Astrocyte (in vitro differentiated cells and primary cell): ENCODE measurements at places on chromosomes 1 and 21. TPM values are rescaled to one million over a fixed set of nuclear protein-coding genes. Genes with fewer than 3 reads are reported as not detected.

DNA sequence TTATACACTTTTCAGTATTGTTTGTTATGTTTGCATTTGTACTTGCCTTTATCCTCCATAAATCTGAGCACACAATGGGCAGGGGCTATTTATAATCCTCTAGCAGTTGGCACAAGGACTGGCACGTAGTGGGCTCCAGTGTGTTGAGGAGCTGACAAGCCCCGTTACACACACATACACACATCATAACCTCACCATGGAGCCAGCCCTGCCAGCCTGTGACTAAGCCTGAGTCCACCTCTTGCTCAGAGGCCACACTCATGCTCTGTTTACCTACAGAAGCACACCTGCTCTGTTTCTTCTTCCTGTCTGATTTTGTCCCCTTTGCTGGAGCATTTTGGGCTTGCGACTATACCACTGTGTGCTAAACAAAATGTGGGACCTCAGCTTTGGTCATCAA, 64.5 kb upstream of the SPATA6 start:
- H3K36me3 ChIP-seq, result no peaks in the 10 kb centered on the region
- no peak overlapping the region for H3K27ac ChIP-seq
- no peak for DNase-seq
- H3K27me3 ChIP-seq, result no peaks in the 10 kb centered on the region
- no peak overlapping the region for H3K4me3 ChIP-seq

- DNase-seq, result no peak
- H3K4me3 ChIP-seq, result no peak overlapping the region
- no peaks in the 10 kb centered on the region for H3K36me3 ChIP-seq
- H3K27me3 ChIP-seq, result peaks cover 57% of the 10 kb centered on the region
- H3K27ac ChIP-seq, result no peak overlapping the region
- no peaks in the 10 kb centered on the region for H3K4me1 ChIP-seq
Observed at GRCh38 chr1:22616571-22616970, 19.9 kb upstream of the C1QA start.

DNA sequence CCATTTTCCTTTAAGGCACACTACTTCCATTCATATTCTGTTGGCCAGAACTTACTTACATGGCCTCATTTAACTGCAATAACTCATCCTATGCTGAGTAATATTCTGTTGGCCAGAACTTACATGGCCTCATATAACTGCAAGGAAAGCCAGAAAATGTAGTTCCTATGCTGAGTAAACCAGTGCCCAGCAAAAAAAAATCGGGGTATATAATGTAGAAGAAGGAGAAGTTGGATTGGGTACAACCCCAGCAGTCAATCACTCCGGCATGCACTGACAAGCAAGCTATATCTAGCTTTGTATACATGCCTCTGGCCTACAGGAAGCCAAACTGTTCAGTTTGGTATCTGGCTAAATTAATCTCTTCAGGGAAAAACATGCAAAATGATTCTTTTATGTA, 39.4 kb upstream of the PPIH start:
- no peaks in the 10 kb centered on the region for H3K36me3 ChIP-seq
- H3K27ac ChIP-seq, result no peak overlapping the region
- H3K27me3 ChIP-seq, result no peaks in the 10 kb centered on the region

DNA sequence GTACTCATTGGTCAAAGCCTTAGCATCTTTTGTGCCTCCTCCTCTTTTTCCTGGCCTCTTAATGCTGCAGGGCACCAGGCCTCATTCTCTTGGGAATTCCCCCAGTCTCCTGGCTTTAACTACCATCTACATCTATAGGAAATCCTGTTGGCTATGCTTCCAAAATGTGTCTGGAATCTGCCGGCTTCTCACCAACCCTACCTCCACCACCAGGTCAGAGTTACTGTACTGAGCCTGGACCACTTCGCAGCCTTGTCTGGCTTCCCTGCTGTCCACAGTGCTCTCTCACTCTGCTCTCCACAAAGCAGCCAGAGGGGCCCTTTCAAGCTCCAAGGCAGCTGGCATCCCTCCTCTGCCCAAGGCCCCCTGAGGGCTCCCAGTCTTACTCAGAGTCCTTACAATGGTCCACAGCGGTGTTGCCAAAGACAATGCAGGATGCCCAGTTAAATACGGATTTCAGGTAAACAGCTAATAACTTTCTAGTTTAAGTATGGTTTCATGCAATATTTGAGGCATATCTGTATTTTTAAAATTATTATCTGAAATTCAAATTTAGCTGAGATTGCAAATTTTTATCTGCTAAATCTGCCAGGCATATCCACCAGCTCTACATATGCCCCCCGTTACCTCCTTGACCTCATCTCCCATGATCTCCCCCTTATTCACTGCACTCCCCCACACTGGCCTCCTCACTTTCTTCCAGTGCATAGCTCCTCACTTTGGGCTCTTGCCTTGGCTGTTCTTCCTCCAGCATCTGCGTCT, 34.5 kb upstream of the FAM163A start:
- no peak overlapping the region for H3K4me3 ChIP-seq
- DNase-seq, result no peak
- peaks cover 19% of the 10 kb centered on the region for H3K27me3 ChIP-seq

GRCh38 chr1:33237579-33237978, 18.7 kb upstream of the ZNF362 start:
- peaks cover 6% of the 10 kb centered on the region for H3K27me3 ChIP-seq
- DNase-seq, result no peak
- no peaks in the 10 kb centered on the region for H3K4me1 ChIP-seq
- H3K27ac ChIP-seq, result no peak overlapping the region
- no peak overlapping the region for H3K4me3 ChIP-seq

- H3K27ac ChIP-seq, result no peak overlapping the region
- DNase-seq, result no peak
- H3K4me3 ChIP-seq, result no peak overlapping the region
- no peaks in the 10 kb centered on the region for H3K4me1 ChIP-seq
- peaks cover 16% of the 10 kb centered on the region for H3K27me3 ChIP-seq
- H3K36me3 ChIP-seq, result no peaks in the 10 kb centered on the region
Observed at GRCh38 chr1:119782631-119783325, 14.1 kb upstream of the HMGCS2 start.

DNA sequence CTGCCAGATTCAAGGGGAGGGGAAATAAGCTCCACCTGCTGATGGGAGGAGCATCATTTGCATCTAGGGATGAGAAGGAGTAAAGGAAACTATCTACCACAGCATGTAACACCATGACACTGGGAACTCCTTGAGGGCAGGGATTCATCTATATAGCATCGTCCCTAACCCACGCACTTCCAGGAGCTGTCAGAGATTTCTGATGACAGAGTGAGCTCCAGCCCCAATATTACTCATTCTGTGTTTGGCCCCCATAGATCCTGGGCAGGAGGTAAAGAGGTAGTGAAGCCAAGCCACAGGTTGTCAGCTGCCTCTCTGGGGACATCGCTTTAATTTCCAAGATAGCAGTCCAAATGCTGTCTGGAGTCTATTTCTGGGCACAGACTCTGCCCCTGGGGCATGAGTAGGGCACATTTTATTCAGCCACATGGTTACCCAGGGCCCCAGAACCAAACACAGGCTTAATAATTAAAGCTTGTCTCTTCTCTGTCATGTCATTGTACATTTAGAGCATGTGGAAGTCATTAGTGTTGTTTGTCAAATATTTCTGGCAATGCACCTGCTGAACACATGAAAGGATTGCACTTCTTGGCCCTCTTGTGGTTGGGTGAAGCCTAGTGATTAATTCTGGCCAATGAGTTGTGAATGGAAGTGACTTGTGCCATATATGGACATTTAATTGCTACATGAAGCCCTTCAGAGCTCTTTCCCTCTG, 105.9 kb upstream of the POU3F1 start:
- H3K27ac ChIP-seq, result no peak overlapping the region
- H3K36me3 ChIP-seq, result no peaks in the 10 kb centered on the region
- no peaks in the 10 kb centered on the region for H3K4me1 ChIP-seq
- no peak overlapping the region for H3K4me3 ChIP-seq
- no peak for DNase-seq
- peaks cover 4% of the 10 kb centered on the region for H3K27me3 ChIP-seq

The KCTD3 gene
- total RNA-seq, result 24.2 and 25.2 TPM in 2 replicates
